ENCODE measurements at places on chromosomes 11 and 22.

GRCh38 chr11:8370812-8371515 lies 107.3 kb upstream of the LMO1 start:
- DNase-seq, result no peak

DNA sequence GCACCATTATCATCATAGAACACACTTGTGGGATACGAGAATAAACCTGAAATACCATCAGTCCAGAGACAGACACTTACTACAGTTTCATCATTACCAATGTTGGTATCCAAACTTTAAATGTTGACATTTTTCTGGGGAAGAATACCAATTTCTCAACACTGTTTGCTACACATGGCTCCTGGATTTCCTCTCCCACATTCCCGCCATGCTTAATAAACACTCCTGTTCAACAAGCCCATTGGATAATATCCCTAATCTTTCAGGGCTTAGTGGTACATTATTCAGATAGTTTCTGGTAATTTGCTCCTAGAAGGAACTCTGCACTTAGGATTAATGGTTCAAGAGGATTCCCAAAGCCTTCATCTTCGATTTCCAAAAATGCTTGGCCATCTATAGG lies 48.2 kb downstream of the CSF2RB start:
- no peak for DNase-seq

DNA sequence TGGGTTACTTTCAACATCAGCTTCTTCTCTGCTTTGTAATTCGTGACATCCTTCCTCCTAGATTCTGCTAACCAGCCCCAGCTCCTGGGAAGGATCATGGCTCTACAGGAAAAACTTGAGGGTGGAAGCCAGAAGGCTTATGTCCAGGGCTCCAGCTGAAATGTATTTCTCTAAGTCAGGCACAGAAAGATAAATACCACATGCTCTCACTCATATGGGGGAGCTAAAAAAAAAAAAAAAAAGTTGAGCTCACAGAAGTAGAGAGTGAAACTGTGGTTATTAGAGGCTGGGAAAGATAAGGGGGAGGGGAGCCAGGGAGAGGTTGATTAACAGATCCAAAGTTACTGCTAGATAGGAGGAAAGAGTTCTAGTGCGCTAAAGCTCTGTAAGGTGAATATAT lies 74.9 kb downstream of the DSCAML1 start:
- no peak for DNase-seq

- peak; percentile 18 for DNase-seq
These were observed 248.0 kb downstream of the CASP12 start for GRCh38 chr11:104650234-104650633.

GRCh38 chr22:24144778-24145085 lies 36.6 kb upstream of the SUSD2 start:
- DNase-seq, result no peak

GRCh38 chr11:120708511-120709183 lies 197.1 kb downstream of the GRIK4 start:
- no peak for DNase-seq

GRCh38 chr11:123740787-123741158 lies 687 bp downstream of the ZNF202 start:
- no peak for DNase-seq

- DNase-seq, result no peak
These were observed 2.8 kb downstream of the PDXP start for GRCh38 chr22:37661160-37661924.

GRCh38 chr11:27938011-27938410 lies 169.9 kb downstream of the KIF18A start:
- no peak for DNase-seq

DNA sequence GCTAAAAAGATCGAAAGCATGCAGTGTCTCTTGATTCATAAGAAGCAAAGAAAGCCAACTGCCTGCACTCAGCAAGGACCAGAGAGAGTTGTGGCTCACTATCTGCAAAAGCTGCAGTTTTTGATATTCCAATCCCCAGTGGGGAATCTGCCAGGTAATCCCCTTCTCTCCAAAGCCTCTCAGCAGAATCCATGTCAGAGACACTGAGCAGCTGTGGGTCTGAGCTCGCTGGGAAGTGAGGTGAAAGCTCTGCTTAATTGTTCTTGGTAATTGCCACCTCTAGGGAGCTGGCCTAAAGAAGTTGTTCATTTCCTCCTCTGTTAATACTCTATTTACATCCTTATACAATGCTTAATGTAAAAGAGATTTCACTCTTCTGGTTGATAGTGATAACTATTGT lies 261.3 kb upstream of the LRRC4C start:
- no peak for DNase-seq

GRCh38 chr11:12403122-12403996 lies 26.0 kb downstream of the PARVA start:
- DNase-seq, result no peak

- no peak for DNase-seq
These were observed 5.1 kb downstream of the PGGHG start for GRCh38 chr11:293852-294661.

GRCh38 chr11:76796511-76797198 lies 13.5 kb downstream of the TSKU start:
- no peak for DNase-seq

DNA sequence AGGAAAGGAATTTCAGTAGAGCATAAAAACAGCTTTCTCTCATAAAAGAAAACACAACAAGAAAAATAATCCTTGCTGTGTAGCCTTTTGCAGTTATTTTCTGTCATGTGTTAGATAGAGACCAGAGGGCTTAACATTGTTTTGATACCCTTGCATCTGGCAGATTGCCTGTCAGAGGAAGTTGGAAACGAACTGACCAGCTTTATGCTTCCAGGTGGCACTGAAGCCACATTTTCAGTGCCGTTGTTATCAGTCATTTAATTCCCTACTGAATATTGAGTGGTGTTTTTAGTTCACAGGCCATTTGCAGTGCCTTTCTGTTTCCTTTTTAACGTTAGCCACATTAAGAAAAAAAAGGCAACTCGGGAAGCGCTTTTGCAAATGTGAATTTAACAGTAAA lies 21.5 kb upstream of the RAG2 start:
- DNase-seq, result no peak

GRCh38 chr22:46764779-46765485 lies 2.5 kb downstream of the TBC1D22A start:
- DNase-seq, result no peak

DNA sequence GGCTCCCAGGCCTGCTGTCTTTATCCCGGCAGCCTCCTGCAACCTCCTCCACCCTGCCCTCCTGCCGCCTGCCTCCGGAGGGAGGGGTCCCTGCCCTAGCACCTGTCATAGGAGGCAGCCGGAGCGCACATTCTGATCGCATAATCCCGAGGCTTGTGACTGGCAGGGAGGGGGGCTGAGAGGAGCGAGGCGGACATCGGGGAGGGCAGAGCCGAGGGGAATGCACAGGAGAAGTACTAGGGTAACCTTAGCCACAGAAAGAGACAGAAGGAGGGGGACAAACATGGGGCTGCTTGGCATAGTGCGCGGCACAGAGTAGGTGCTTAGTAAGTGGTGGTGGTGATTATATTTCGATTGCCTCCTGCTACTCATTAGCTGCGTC lies 9.2 kb upstream of the ALX4 start:
- DNase-seq, result no peak

- no peak for DNase-seq
These were observed 23.9 kb upstream of the NECTIN1 start for GRCh38 chr11:119752946-119753345.

DNA sequence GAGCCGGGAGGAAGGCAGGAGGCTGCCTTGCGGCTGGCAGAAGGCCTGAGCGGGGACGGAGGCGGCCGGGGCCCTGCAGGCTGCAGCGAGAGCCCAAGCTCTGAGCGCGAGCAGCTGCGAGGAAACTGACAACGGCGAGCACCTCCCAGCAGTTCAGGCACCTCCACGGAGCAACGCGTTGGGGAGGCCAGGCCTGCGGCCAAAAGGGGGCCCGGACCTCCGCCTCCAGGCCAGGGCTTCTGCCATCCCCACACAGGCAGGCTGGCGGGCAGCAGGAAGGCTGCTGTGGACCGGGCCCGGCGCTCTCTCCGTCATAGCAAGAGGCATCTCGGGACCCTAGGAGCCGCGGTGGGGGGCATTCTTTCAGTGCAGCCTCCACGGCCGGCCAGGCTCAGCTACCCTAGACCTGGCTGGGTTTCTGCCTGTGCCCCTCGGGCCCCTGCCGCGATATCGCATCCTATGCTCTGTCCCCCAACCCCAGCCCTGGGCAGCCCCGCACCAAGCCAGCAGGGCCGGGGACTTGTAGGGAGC lies 22.9 kb upstream of the SLC22A12 start:
- no peak for DNase-seq

DNA sequence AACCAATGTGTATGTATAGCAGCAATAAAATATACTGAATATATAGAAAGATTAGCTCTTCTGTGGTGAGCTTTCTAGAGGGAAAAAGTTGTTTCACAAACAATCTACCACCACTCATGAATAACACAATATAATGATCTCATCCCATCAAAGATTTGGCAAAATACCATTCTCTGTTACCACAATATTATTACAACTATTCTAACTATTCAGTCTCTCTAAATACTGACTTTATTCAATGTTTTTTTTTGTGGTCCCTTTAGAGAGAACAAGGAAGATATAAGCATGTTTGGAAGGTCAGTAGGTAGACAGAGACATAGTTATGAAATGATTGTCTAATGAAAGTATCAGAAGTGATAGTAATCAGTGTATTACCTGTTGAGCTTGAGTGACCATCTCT lies 7.8 kb downstream of the CCDC90B start:
- no peak for DNase-seq

- DNase-seq, result no peak
These were observed 59.0 kb upstream of the OR9Q1 start for GRCh38 chr11:57964660-57965059.

DNA sequence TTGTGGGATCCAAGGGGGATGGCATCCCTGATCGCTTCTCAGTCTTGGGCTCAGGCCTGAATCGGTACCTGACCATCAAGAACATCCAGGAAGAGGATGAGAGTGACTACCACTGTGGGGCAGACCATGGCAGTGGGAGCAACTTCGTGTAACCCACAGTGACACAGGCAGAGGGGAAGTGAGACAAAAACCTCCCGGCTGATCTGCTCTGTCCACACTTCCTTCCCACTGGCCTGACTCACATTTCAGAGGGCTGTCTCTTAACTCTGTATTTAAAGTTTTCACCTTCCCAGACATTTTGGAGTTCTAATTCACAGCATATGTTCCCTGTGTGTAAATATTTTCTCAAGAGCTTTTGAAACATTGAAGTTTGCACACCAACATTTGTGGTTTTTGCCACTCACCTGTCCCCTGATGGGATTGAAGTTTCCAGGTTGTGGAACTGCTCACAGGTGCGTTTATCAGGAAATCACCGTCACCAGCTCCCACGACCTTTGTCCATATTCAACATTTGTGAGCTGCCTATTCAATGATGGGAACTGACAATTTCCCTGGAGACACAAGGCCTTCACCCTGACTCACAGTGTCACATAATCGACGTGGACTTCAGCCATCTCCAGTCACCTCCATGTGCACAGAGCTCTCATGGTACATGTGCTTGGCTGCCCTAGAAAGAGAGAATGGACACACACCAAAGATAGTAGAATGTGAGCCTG lies 99.2 kb downstream of the VPREB1 start:
- DNase-seq, result no peak

GRCh38 chr11:35404388-35404775 lies 15.0 kb downstream of the SLC1A2 start:
- DNase-seq, result peak; percentile 49

DNA sequence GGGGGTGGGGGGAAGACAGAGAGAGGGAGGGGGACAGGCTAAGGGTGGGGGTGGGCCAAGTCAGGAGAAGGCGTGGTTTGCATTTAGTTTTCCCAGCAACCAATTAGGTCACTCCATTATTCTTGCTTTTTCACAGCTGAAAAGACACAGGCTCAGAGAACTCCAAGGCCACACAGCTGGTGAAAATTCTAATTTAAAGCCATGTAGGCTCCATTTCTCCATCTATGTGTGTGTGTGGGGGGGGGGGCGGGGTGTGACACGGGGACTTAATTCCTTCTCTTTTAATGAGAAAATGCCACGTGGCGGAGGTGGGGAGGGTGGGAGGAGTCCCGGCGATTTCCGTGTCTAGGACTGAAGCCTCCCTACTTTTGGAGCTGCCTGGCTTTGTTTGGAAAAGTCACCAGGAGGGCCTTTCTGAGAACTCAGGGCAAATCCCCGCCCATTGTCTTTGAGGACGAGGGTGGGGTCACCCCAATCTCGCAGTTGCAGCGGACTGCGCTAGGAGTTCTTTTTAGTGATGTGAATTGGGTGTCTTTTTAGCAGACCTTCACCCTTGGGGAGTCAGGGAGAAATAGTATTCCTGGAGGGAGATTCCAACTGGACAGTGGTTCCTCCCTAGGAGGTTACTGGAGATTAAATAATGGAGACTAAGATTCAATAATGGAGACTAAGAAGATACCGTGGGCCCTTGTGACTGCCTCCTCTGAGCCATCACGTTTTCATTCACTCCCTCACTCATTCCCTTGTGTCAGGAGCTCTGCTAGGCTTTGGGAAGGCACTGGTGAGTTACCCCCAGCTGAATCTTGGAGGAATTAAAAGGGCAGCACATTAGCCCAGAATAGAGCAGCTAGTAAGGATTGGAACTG lies 36.4 kb upstream of the PTPRJ start:
- no peak for DNase-seq

GRCh38 chr11:112723676-112724495 lies 237.3 kb upstream of the NCAM1 start:
- DNase-seq, result no peak

GRCh38 chr22:42438293-42438650 lies 6.1 kb upstream of the NFAM1 start:
- no peak for DNase-seq

DNA sequence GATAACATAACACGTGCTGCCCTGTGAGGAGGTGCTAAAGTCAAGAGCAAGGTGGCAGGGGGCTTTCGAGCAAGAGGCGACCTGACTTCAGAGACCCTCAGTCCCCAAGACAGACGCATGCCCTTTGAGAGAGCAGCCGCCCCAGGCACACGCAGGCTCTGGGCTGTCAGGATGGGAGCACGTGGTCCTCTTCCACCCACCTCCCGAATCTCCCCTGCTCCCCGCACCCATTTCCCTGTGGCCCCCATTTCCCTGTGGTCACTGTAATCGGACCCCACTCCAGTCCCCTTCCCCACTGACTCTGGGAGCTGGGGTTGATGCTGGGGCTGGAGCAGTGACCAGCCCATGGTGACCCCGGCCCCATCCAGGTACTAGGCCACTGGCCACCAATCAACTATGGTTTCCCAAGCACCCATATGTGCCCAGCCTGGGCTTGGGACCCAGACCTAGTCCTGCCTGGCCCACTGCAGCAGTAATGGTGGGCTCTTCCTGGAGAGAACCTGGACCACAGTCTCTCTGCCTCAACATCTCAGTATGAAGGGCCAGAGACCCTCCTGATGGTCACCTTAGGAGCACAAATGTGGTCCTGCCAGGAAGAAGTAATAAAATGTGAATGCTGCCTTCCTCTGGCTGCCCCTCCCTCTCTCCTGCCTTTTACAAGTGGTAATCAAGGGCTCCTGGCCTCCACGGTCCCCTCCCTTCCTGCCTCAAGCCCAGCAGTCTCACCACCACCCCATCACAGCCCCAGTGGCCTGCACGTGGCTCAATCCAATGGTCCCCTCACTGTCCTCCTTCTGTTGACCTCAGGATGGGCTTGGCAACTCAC lies 39.0 kb downstream of the IGLL5 start:
- DNase-seq, result no peak

- no peak for DNase-seq
These were observed 186.8 kb downstream of the ETS1 start for GRCh38 chr11:128400382-128401203.

GRCh38 chr11:9825315-9825714 lies 161.4 kb downstream of the SWAP70 start:
- DNase-seq, result no peak
